Renal cortical epithelial cell (primary cell): ENCODE measurements at places on chromosomes 7 and 10. TPM values are rescaled to one million over a fixed set of nuclear protein-coding genes. Genes with fewer than 3 reads are reported as not detected.

Gene CC2D2B
- total RNA-seq = 0.30 and 0.69 TPM in 2 replicates

Gene SVIL
- total RNA-seq = 61.0 and 202 TPM in 2 replicates

Gene ASB4
- total RNA-seq = not detected in 2 replicates

Gene CLDN3
- 10.8 and 11.6 TPM in 2 replicates for total RNA-seq

Gene C7orf57
- not detected in 2 replicates for total RNA-seq

Gene OR13A1
- total RNA-seq = not detected in 2 replicates

GRCh38 chr7:148084138-148084537 lies 506.4 kb upstream of the C7orf33 start:
- DNase-seq = peak; percentile 7

GRCh38 chr7:72335561-72336381 lies 76.4 kb downstream of the CALN1 start:
- DNase-seq = no peak

DNA sequence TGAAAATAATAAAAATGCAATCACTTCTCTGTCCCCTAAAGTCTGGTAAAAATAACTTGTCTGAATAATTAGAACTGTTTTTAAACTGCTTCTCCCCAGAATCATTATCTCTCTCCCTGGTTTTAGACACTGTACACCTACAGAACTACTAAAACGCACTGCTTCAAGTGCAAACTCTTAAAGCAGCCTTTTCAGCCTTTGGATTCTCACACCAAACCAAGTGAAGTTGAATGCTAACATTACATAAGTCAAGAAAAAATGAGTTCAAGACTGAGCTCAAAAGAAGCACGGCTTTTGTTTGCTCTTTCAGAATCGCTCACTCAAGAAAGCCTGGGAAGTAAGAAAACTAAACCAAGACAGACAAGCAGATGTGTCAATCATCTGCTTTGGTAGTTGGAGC lies 188.8 kb downstream of the LSM5 start:
- no peak for DNase-seq

- peak; percentile 81 for DNase-seq
Observed at GRCh38 chr10:101000915-101001658, 1.5 kb downstream of the LZTS2 start.

GRCh38 chr10:86048973-86049372 lies 317.6 kb downstream of the GRID1 start:
- no peak for DNase-seq

DNA sequence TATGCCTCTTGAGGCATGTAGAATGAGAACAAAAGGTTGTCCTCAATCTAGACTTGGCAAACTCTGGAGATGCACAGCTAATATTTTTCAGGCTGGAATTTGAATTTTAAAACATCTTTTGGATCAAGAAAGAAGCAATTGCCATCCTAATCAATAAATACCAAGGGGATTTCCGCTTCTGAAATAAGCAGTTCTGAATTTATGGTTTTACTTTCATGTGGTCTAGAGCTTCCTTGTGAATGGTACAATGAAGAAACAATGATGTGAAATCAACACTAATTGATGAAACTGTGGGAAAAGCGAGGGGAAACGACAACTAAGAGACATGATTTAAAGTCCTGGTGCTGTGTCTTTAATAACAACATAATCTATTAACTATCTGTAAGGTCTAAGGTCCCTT lies 1202.7 kb downstream of the SORCS3 start:
- DNase-seq = no peak

- DNase-seq = no peak
Observed at GRCh38 chr7:24125765-24126164, 158.2 kb upstream of the NPY start.

DNA sequence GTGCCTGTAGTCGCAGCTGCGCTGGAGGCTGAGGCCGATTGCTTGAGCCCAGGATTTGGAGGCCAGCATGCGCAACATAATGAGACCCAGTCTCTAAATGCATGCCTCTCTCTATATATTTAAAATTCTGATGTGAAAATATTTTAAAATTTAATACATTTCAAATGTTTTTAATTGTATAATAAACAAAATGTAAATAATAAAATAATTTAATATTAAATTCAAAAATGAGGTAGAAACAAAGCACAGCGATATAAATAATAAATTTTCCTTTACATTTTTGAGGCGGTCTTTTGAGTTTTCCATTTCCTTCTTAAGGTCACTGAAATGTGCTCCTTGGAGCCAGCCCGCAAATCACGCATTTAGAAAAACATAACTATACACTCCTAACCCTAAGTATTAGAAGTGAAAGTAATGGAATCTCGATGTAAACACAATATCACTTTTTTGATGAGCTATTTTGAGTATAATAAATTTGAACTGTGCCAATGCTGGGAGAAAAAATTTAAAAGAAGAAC lies 523 bp upstream of the CDK1 start:
- no peak for DNase-seq

DNA sequence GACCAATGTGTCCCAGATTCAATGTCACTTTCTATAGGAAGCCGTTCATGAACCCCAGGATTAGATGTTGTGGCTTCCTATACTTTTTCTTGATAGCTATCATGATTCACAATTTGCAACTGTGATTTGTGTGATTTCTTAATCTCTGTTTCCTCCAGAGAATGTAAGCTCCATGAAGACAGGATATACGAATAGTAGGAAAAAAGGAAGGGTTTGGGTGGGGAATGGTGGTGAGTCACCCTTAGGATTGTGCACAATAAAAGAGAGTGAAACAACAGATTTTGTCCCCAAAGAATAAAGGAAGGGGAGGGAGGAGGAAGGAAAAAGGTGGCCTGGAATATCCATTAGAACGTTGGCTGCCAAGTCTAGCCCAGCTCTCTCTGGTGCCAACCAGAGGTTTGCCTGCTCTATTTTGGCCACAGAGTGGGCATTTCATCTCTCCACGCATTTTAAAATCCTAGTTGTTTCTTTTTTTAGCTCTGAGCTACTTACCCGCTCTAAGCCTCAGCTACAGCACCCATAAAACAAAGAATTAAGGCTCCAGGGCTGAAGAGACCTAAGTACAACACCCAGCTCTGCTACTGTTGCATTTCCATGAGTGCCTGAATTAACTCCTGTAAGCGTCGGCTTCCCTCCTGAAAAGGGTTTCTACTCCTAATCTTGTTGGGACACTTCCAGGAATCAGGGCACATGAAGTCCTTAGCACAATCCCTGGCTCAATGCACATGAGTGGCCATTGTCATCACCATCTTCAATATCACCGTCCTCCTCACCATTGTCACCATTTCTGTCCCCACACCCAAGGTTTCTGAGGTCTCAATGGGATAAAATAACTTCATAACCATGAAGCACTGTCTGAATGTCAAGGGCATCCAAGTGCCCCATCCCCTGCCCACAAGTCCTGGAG lies 3.5 kb downstream of the HK1 start:
- DNase-seq = no peak

DNA sequence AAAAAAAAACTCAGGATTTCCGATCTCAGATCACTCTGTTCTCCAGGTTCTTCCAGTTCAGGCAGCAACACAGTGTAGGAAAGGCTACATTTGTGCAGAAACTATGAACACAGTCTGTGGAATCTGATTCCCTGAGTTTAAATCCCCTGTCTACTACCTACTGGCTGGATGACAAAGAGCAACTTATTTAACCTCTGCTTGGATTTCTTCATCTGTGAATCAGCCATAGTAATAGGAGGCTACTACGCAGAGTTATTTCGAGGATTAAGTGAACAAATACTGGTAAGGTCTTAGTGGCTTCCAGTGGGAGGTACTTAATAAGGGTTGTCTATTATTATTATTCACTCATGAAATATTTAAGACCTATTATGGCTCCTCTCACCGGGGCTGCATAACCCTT lies 44.3 kb upstream of the PDCD4 start:
- no peak for DNase-seq

- no peak for DNase-seq
Observed at GRCh38 chr7:106720641-106721040, 59.7 kb upstream of the CCDC71L start.

- DNase-seq = no peak
Observed at GRCh38 chr10:70441895-70442309, 421 bp upstream of the NODAL start.

- no peak for DNase-seq
Observed at GRCh38 chr7:84693483-84693882, 493.4 kb downstream of the SEMA3D start.

GRCh38 chr7:117085769-117086463 lies 132.6 kb downstream of the ST7 start:
- DNase-seq = peak; percentile 71

- no peak for DNase-seq
Observed at GRCh38 chr10:91797048-91797690, 1.1 kb upstream of the TNKS2 start.

DNA sequence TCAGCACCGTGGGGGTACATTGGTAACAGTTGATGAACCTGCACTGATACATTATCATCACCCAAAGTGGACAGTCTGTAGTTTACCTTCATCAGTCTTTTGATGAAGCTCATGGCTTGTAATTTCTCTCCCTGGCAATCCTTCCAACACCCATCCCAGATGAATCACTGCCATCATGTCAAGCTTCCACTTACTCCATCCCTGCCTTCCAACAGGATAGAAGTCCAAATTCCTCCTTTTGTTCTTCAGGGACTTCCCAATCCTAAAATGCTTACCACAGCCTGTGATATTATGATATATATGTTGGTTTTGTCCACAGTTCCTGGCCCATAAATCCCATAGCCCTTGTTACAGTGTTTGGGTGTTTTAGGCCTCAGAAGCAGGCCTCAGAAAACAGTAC lies 16.1 kb downstream of the SNX10 start:
- DNase-seq = no peak

GRCh38 chr10:100744136-100744986 lies 1.0 kb upstream of the PAX2 start:
- DNase-seq = no peak

DNA sequence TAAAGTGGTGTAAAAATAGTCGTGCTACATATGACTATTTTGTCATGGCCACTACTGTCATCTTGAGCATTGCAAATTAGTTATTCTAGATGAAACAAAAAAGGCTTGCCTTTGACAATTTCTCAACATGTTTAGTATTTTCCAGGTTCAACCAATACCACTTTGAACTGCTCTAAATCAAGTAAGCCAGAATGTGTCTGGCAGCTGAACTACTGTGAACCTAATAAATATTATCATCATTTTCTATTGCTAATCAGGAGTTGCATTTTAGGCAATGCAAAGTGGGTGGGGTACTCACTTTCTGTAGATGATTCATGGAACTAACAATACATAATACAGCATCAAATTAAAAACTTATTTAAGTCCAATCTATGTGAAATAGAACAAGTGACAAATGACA lies 877.2 kb downstream of the CNTNAP2 start:
- DNase-seq = no peak

DNA sequence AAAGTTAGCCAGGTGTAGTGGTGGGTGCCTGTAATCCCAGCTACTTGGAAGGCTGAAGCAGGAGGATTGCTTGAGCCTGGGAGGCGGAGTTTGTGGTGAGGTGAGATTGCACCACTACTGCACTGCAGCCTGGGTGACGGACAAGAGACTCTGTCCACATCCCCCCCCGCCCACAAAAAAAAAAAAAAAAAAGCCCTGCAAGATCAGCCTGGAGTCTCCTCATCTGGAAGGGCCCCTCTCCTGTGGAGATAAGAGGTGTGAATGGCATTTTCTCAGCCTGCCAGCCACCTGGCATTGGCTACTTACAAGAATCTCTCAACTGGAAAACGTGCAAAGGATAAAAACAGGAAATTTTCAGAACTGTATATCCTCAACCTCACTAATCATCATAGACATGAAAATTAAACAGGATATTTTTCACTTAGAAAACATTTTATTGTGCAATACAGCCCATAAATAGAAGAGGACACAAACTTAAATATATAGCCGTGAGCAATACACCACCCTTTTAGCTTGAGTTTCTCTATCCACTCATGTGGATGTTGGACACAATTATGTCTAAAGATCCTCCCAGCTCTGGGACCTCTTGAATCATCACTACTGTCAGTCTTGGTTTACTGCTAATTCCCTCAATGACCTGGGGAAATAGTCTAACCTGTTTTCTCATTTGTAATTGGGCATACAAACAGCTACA lies 11.3 kb upstream of the TSPAN15 start:
- DNase-seq = peak; percentile 82

DNA sequence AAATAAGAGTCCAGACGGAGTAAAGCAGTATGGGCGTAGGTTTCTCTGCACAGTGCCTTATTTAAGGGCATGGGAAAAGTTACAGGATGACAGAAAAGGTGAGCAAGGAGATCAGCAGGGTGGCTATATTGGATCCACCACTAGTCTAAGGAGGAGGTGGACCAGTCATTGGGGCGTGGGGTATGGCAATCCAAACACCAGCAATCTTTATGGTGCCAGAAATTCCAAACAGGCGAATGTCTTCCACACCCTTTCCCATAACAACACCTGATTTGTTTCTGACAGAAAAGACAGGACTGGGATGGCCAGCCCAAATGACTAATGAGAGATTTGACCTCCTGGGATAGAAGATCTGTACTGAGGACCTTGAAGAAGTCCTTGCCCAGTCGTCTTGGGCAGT lies 181.8 kb upstream of the MBL2 start:
- peak; percentile 25 for DNase-seq

DNA sequence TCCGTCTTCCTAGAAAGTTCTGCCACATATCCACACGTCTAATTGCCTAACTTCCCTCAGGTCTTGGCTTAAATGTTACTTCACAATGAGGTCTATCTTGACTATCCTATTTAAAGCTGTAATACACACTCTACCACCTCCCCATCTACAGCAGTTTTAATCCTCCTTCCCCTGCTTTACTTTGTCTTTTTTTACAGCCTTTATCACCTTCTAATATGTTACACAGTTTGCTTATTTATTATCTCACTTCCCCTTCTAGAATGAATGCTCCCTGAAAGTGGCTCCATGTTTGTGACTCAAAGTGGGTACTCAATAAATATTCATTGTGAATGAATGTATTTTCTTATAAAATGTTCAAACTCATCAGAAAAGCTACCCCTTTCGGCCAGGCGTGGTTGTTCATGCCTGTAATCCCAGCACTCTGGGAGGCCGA lies 13.6 kb upstream of the MICU1 start:
- DNase-seq = no peak

- no peak for DNase-seq
Observed at GRCh38 chr7:147586526-147586925, 1004.0 kb upstream of the C7orf33 start.

- DNase-seq = peak; percentile 93
Observed at GRCh38 chr10:37860494-37861190, 3.2 kb upstream of the ZNF248 start.

GRCh38 chr7:101875283-101875846 lies 57.9 kb downstream of the CUX1 start:
- no peak for DNase-seq

DNA sequence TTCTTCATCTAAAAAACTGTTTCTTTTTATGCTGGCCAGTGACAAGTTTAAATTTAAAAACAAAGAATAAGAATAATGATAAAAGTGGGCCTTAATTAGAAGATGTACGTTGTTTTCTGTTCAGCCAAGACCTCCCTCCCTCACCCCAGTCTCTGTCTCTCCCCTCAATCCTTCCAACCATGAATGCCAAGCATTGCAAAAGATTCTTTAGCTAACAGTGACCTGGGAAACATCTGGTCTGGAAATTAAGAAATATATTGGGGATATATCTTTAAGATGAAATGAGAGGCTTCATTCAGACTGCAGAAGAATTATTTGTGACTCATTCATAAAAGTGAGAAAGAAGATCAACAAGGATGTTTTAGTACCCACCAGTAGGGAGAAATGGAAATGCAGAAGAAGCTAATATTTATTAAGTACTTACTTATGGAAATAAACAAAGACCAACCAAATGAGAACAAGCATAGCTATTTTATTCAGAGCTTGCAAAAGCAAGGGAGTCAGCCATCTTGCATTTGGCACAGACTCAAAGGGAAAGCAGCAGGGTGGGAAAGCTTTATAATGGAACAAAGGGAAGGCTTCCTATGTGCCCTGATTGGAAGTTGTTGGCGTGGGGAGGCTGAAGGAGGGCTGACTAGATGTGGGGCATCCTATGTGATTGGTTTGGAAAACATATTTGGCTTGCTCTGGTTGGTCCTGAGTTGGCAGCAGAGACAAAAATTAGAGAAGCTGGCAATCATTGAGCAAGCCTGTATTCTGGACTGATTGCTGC lies 595.4 kb upstream of the GHITM start:
- no peak for DNase-seq
